ENCODE measurements at places on chromosomes 6 and 20.
A peak's percentile ranks its signal among the peaks of the same experiment; 100 is the strongest.

- DNase-seq = no peak
Observed at GRCh38 chr6:68502946-68503345, 132.1 kb upstream of the ADGRB3 start.

DNA sequence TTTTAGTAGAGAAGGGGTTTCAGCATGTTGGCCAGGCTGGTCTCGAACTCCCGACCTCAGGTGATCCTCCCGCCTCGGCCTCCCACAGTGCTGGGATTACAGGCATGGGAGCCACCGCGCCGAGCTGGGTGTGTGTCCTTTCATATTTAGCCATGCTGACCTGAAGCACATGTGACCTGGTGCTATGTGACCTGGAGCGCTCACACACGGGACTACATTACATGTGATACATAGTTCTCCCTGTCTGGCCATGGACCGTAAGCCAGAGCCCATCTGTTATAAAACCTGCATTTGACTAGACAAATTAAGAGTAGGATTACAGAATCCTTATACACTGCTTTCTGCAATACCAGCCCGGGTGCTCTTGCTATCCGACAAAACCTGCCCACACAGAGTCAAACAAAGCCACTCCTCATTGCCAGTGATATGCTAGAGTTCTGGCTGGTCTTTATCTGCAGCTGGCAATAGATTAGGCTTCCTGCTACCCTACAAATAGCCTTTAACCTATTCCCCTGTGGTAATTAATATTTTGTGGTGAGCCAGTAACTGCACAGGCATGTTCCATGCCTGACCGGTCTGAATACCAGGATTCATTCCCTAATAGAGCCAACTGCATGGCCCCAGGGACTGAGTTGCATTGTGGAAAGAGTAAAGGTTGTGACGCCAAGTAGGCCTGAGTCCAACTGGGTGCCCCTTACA, 26.3 kb upstream of the FAM50B start:
- DNase-seq = no peak

DNA sequence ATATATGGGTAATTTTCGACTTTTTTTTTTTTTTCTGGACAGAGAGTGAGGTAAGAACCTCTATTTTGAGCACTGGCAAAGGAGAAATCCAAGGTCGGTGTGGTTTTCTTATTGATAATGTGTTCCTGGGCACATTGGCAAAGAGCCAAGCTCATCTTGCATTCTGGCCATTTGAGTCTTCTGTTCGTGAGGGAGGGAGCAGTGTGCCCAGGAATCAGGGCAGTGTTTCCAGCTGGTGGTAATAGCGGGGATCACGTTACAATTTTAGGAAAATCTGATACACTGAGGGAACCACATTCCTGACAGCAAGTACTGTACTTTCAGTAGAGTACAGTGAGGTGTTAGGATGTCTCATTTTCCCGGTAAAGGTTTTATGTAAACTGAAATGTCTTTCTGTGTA, 442.3 kb upstream of the MAP3K7 start:
- peak; percentile 60 for DNase-seq

DNA sequence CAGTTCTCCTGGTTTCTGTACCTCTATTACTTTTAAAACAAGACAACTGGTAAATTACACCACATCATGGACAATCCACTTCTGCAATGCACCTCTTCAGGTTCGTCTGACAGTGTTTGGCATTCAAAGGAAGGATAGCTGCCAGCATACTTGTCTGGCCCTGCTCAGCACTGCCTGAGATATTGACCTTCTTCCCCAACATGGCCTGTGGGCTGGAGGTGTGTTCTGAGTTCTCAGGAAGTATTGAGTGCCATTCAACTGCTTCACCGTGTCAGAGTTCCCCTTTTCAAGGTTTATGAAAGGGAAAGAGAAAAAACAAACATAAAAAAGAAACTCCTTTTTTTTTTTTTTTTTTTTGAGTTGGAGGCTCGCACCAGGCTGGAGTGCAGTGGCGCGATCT, 267.9 kb upstream of the SASH1 start:
- DNase-seq = no peak

DNA sequence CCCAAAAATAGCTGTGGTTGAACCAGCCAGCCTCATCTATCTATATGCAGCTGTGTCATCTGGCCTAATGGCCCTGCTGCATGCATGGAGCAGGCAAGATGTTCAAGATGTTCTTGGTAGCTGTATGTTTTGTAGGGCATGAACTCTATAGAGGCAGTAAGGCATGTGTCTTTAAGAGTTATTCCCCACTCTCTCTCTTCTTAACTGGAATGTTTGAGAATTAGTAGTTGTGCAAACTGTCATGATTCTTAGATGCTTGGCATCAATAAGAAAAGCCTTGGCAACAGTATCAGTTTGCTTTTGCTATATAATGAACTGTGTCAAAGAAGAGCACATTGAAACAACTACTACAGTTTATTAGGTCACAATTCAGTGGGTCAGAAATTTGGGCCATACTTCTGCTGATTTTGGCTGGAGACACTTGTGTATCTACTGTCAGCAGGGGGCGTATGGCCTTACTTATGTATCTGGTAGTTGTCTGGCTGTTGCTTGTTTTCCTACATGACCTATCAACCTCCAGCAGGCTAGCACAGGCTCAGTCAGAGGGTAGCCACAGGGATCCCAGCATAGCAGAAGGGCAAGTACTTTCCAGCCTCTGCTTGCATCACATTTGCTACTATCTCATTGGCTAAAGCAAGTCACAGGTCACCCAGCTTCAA, 56.1 kb upstream of the LAMP5 start:
- DNase-seq = no peak

DNA sequence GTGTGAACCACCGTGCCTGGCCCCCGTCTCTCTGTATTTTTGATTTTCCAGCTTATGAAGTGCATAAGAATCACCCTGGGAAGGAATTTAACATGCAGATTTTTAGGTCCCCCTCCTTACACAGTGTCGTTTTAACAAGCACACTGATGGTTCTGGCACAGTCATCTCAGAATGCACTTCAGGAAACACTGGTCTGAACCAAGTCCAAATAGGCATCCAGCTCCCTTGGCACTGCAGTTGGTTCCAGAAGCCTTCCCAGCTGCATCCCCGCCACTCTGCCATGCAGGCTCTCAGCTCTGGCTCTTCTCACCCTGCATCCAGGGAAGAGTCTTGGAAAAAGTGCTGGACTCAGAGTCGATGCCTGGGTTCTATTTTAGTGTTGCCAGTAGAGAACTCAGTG, 20.1 kb downstream of the RIPOR2 start:
- DNase-seq = no peak

Measured in NCI-H345 (cell line).